ENCODE measurements at places on chromosomes 5 and 9.

DNA sequence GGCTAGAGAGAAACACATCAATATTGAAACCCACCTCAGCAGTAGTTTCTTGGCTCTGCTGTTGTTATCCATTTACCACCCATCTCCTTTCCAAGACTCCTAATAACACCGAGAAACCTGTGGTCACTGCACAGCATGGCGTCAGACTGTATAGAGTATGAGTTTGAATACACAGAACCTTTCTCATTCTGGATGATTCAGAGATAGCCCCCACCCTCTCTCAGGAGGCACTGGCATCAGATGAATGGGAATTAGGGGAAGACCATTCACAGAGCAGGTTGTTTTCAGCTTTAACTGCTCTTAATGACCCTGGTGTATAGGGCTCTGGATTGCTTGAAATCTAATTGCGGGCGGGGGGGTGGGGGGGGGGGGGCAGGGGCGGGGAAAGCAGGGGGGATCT lies 86.7 kb downstream of the GPR21 start:
- no peak for DNase-seq

DNA sequence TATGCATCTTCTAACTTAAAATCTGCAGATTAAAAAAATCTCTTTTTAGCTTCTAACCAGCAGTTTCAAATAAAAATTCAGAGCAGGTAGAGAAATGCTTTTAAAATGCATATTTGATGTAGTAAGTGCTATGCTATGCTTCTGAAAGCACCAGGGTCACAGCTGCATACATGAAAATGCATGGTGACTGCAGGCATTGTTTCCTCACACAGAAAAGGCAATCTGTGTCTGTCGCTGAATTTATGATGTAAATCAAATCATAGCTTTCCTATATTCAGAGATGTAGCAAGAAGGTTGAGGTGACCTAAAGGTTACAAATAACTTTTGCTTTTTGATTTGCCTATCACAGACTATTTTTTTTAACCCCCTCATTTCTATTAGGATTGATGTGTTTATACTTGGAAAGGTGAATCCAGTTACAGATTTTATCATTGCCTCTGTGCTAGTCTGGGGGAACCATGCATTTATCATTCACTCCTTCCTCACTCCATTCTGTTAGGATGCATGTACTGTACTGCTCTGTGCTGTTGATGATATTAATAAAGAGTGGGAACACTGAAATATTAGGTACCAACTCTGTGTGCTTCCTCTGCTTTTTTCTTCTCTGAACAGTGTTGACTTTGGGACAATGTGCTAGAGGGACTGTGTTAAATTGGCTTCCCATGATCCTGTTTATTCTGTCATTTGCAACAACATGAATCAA lies 65.6 kb downstream of the FOCAD start:
- DNase-seq = no peak

- DNase-seq = no peak
Observed at GRCh38 chr5:113029614-113030013, 53.0 kb downstream of the DCP2 start.

DNA sequence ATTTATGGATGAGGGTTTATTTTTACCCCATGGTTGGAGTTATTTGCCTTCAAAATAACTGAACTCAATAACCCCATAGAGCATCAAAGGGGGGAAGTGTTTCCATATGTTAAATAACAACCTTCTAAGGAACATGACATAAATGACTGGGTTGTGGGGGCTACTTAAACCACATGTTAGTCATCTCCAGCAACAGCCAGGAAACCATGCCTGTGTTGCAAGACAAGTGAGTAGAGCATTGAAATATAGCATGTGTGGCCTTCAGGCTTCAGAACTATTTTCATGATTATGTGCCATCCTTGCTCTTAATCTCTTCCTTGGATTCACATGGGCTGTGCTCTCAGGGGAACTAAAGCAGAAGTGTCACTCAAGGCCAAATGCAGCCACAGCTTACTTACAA lies 431.2 kb downstream of the AGTPBP1 start:
- DNase-seq = no peak

- no peak for DNase-seq
Observed at GRCh38 chr5:172361566-172362238, 78.1 kb upstream of the UBTD2 start.

- DNase-seq = no peak
Observed at GRCh38 chr5:17184588-17184987, 32.8 kb upstream of the BASP1 start.

DNA sequence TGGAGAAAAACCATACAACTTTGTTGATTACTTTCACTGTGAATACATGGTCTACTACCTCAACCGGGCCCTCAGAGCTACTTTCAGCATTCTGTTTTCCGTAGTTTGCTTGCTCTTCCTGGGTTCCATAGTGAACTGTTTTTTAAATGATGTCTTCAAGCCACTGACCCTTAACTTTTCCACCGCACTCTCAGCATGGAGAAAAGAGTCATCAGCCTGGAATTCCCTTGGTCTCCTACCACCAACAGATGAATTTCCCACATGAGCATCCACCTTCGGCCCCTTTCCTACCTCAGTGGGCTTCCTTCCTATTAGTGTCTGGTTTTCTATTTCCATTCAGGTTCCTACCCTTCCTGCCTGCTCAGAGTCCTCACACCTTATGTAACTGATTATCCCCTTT lies 135.9 kb upstream of the ADAMTSL1 start:
- DNase-seq = no peak

- no peak for DNase-seq
Observed at GRCh38 chr5:151772029-151772845, 483 bp downstream of the G3BP1 start.

- no peak for DNase-seq
Observed at GRCh38 chr5:62550103-62550502, 28.5 kb upstream of the LRRC70 start.

DNA sequence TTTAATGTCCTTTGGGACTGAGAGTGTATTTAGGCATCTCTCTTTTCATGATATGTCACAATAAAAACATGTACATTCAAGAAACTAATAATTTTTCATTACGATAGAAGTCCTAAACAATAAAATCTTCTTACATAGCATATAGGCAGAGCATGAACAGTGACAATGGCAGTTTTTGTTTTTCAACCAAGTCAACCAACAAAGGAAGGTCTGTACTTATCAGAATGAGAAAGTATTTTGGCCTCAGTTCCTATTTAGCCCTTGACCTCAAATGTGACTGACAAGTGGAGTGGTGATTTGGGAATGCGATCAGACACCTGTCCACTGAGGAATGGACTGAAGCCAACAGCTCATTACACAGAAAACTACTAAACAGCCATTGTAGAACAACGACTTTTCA lies 219.5 kb downstream of the TMEM161B start:
- DNase-seq = no peak

DNA sequence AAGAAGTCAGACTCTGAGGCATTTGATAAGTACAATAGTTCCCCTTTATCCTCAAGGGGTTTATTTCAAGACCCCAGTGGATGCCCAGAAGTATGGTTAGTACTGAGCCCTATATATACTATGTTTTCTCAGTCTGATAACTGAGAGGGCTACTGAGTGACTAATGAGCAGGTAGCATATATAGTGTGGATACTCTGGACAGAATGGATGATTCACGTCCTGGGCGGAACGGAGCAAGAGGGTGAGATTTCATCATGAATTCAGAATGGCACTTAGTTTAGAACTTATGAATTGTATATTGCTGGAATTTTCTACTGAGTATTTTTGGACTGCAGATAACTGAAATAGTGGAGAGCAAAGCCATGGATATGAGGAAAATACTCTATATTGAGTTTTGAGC lies 457.6 kb downstream of the PLK2 start:
- no peak for DNase-seq

- DNase-seq = no peak
Observed at GRCh38 chr9:90458485-90458884, 184.1 kb downstream of the DIRAS2 start.

- DNase-seq = no peak
Observed at GRCh38 chr5:528629-529511, 4.6 kb upstream of the SLC9A3 start.

DNA sequence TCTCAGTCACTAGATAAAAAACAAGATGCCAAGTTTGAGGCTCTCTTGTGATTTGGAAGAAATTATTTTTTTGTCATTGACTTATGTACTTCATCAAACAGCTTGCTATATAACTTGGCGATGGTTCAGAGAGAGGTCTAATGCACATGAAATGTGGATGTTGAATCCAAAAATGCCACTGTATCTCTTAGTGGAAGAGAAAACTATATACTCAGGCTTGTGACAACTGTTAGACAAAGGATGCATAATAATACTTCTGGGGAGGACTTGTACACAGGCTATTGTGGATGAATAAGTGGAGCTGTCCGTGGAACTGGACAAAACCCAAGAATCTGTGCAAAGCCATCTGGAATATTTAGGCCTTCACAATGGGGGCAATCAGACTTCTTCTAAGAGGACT lies 162.9 kb upstream of the NMUR2 start:
- DNase-seq = no peak

DNA sequence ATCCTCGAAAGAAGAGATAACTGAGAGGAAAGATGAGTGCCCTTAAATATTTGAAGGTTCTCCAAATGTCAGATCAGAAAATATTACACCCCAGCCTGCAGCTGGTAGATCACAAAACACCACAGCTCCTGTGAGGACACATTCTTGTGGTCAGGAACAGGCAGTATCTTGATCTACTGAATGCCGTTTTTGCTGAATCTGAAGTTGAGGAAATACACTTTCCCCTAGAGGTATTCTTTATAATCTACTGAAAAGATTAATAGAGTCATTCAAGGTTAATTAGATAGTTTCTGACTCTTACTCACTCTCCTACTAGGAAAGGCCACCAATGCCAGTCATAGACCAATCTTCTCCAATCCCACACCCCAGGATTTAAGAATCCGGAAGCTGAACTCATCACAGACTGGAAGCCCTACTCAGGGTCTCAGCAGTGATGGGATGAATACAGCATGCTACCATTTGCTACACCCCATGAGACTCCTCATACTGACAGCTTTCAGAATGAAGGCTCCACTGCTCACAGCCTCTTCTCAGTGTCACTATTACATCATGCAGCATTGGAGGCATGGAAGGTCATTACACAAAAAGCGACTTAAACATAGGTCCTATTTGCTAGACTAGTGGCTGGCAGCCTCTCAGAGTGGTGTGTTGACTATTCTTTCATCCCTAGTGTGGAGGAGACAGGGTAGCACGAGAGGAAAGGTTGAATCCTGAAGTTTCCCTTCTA lies 143.9 kb upstream of the SLC1A3 start:
- DNase-seq = no peak

DNA sequence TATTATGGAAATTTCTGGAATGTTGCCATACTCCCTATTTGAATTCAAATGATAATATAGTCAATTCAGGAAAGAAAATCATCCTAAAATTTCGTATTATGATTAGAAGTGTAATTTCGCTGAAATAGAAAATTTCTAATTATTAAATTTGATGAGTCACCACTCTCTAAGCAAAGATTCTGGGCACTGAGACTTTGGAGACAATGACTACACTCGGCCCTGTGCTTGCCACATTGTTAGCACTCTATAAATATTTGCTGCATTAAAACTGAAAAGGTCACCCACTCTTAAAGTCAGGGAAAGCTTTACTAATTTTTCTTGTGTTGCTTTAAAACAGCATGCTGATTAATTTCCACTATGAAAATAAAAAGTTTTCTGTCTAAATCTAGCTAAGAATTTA lies 240.3 kb downstream of the TLE4 start:
- DNase-seq = no peak

GRCh38 chr9:127166651-127167524 lies 44.5 kb upstream of the ANGPTL2 start:
- DNase-seq = no peak

DNA sequence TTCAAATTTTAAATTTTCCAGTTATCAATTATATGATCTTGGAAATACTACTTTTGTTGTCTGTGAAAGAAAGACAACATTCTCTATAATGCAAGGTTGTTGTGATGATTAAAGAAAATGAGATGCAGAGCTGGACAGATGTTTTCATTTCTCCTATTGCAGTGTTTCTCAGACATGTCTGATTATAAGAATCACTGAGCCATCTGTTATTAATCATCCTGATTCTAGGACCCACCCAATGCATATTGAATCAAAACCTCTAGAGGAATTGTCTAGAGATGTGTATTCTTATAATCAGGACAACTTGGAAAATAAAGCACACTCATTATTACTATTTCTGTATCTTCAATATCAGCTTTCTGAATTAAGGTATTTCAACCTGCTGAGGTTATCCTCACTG lies 121.1 kb upstream of the ASTN2 start:
- no peak for DNase-seq

DNA sequence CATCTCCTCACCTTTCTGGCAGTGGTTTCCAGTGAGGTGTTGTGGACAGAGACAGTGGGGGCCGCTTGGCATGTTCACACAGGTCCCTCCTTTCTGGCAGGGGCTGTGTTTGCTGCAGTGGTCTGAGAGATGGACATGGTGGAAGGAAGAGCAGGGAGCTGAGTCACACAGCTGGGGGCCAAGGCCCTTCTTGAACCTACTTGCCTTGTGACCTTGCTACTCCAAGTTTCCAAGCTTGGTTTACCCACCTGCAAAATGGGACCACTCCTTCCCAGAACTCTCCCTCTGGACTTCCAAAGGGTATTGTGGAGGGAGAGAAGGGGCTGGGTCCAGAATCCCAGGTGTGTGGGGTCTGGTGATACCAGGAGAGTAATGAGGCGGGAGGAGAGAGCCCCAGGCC lies 4.1 kb downstream of the F12 start:
- DNase-seq = no peak

DNA sequence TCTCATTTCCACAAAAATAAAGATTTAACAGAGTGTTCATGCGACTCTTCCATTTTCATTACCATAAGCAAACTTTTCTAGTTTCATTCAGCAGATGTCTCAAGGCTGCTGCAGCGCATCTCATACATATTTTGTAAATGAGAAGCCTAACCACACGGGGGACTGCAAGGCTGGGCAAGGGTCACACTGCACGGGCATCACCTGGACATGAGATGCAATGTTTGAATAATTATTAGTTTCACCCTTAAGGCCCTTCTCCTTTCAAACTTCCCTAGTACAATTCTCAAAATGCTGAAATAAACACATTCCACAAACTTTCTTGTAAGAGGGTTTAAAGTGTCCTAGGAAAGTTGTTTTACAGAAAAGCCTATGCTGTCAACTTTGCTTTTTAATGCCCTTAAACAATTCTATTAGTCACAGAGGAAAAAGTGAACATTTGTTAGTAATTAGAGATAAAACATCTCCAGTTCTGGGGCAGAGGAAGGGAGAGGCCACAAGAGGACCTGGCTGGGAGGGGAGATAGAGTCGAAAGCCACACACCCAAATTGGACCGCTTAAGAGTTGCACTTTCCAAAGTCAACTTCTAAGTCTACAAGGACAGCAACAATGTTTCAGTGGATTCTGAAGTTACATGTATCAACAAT lies 1.3 kb downstream of the DENND1A start:
- peak; percentile 8 for DNase-seq

DNA sequence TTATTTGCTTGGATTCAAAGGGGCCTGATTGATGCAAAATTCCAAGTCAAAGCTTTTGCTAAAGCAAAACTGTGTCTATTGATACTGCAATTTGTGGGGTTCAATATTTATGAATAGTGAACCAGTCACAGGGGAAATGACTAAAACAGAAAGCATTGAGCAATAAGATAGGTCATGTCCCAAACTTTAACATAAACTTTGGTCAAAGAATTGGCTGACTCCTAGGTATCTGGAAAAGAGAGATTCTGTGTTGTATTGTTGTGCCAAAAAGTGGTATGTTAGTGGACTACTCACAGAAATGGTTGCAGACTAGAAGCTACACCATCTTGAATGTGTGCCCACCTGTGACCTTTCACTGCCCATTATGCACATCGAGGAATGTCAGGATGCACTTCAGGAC lies 585.5 kb upstream of the RGMB start:
- no peak for DNase-seq
